Thyroid gland (tissue), 4 donors: ENCODE measurements at places on chromosomes 11 and 22. TPM values are rescaled to one million over a fixed set of nuclear protein-coding genes. Genes with fewer than 3 reads are reported as not detected.
A peak's percentile ranks its signal among the peaks of the same experiment; 100 is the strongest.

DNA sequence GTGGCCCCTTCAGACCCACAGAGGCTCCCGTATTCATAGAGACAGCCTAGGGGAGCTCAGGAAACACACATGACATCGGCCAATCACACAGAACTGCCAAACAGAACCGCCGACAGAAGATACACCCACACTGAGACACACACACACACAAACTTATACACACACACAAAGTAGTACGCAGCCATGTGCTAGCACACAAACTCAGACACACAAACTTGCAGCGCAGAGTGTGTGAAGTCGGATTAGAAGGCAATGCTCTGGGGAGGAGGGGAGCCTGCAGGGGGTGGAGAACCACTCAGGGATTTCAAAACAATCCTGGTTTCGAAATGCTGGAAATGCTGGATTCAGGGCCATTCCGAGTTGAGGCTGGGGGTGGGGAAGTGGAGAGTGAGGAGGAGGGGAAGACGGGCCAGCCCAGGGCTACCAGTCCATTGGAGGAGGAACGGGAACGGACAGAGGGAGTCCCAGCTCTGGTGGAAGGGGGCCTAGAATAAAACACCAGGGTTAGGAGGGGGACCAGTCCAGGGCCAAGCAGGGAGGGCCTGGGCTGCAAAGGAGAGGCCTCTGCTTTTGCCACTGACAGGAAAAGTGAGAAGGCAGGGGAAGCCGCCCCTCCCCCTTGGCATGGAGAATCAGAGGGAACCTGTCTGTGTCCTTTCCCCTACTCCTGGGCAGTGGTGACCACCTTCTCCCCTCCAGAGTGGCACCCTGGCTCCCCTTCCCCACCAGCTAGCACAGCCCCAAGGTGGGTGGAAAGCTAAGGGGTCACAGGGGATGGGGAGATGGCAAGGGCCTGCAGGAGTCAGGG is 4.4 kb downstream of the BCL9L start:
- no peaks in the 10 kb centered on the region for H3K36me3 ChIP-seq
- peak overlapping the region; percentile 97 for H3K27ac ChIP-seq
- H3K4me3 ChIP-seq = peak overlapping the region; percentile 92
- peak; percentile 86 for DNase-seq
- H3K27me3 ChIP-seq = no peaks in the 10 kb centered on the region

- H3K27me3 ChIP-seq = no peaks in the 10 kb centered on the region
- H3K27ac ChIP-seq = peak overlapping the region; percentile 54
- H3K4me1 ChIP-seq = peaks cover 20% of the 10 kb centered on the region
- peaks cover 30% of the 10 kb centered on the region for H3K36me3 ChIP-seq
- H3K4me3 ChIP-seq = no peak overlapping the region
Observed at GRCh38 chr11:67613313-67613959, 6.7 kb downstream of the NDUFV1 start.

VSTM5 gene
- not detected for total RNA-seq

DNA sequence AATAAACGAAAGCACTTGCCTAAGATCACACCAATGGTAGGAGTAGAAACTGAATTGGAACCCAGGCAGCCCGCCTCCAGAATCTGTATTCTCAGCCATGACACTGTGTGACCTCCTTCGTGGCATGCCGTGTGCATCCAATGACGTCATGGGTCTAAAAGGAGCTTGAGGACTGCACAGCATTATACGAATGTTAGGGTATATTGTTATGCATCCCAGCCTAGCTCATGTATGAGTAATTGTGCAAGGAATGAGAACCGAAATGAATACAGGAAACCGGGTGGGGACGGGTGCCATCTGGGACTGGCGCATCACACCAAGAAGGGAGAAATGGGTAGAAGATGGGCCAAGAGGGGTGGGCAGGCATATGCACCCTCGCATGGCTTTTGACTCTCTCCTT is 12.3 kb upstream of the IGSF9B start:
- H3K27ac ChIP-seq = no peak overlapping the region
- no peaks in the 10 kb centered on the region for H3K27me3 ChIP-seq
- DNase-seq = no peak
- no peaks in the 10 kb centered on the region for H3K36me3 ChIP-seq

DNA sequence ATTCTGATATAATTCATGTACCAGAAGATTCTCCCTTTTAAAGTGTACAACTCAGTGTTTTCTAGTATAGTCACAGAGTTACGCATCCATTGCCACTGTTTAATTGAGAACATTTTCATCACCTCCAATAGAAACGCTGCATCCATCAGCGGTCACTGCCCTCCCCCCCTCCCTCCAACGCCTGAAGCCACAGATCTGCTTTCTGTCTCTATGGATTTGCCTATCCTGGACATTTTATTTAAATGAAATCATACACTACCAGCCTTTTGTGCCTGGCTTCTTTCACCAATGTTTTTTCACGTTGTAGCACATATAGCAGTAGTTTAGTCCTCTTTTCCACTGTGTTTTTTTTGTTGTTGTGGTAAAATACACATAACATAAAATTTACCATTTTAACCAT is 22.8 kb downstream of the TCP11L1 start:
- no peaks in the 10 kb centered on the region for H3K27me3 ChIP-seq
- no peak overlapping the region for H3K4me3 ChIP-seq
- DNase-seq = no peak
- H3K4me1 ChIP-seq = peaks cover 6% of the 10 kb centered on the region
- no peak overlapping the region for H3K27ac ChIP-seq
- H3K36me3 ChIP-seq = peaks cover 28% of the 10 kb centered on the region

DDI1 gene
- 0.13 TPM for total RNA-seq

JAM3 gene
- total RNA-seq = 18.0 TPM

GRCh38 chr22:36659762-36660509 is 43.6 kb downstream of the CACNG2 start:
- H3K36me3 ChIP-seq = no peaks in the 10 kb centered on the region
- peaks cover 21% of the 10 kb centered on the region for H3K4me1 ChIP-seq
- H3K27ac ChIP-seq = peak overlapping the region; percentile 82
- no peak overlapping the region for H3K4me3 ChIP-seq
- peak; percentile 99 for DNase-seq
- no peaks in the 10 kb centered on the region for H3K27me3 ChIP-seq
